ENCODE measurements at places on chromosomes 3 and 15. TPM values are rescaled to one million over a fixed set of nuclear protein-coding genes. Genes with fewer than 3 reads are reported as not detected.

- no peak overlapping the region for H3K4me3 ChIP-seq
- no peaks in the 10 kb centered on the region for H3K27me3 ChIP-seq
- no peaks in the 10 kb centered on the region for H3K36me3 ChIP-seq
These were observed 7.7 kb upstream of the ZXDC start for GRCh38 chr3:126483321-126483761.

DNA sequence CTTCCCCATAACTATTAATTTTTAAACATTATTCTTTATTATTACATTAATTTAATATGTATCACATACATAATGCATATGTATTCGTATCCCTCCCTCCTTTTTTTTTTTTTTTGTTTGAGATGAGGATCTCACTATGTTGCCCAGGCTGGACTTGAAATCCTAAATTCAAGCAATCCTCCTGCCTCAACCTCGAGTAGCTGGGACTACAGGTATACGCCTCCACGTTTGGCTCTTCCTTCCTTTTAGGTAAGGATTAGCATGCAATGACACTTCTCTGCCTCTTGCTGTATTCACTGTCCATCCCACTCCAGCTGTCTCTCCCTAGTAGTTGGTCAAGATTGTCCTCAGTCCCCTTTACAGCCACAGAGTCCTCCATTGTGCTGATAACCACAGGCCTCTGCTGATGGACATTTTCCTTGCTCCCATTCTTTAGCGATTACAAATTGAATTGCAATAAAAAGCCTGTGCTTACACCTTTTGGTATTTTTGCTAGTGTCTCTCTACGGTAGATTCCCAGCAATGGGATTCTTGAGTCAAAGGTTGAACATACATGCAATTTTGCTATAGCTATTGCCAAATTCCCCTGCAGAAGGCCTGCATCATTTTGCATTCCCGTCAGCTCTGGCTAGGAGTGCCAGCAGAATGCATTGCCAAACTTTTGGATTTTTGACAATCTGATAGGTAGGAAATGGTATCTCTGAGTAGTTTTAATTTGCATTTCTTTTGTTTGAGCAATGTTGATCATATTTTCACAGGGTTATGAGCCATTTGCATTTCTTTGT, 156.6 kb downstream of the SMAD6 start:
- DNase-seq = no peak
- H3K4me1 ChIP-seq = no peaks in the 10 kb centered on the region
- H3K27ac ChIP-seq = no peak overlapping the region
- H3K36me3 ChIP-seq = no peaks in the 10 kb centered on the region
- no peaks in the 10 kb centered on the region for H3K27me3 ChIP-seq

NRROS gene
- polyA plus RNA-seq = 1.5 TPM

DNA sequence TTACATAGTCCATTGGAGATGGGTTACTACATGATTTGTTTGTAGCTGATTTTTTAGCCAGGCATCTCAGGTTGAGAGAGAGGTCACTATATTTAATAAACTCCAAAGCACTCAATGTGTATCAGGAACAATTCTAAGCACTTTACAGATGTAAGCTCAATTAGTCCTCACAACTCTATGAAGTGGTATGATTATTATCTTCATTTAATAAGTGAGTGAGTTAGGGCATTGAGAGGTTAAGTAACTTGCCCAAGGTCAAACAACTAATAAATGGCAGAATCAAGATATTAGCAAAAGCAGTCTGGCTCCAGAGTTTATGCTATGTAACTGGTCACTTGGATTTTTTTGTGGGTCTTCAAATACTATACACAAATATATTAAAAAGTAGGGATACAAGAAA, 56.3 kb upstream of the ABI3BP start:
- H3K4me3 ChIP-seq = no peak overlapping the region
- no peaks in the 10 kb centered on the region for H3K27me3 ChIP-seq
- no peak overlapping the region for H3K27ac ChIP-seq
- no peak for DNase-seq
- H3K4me1 ChIP-seq = no peaks in the 10 kb centered on the region

MYZAP gene
- 12.8 TPM for polyA plus RNA-seq

GPR149 gene
- not detected for polyA plus RNA-seq
